Right renal pelvis (tissue), 4 donors: ENCODE measurements at places on chromosomes 1 and 21. TPM values are rescaled to one million over a fixed set of nuclear protein-coding genes. Genes with fewer than 3 reads are reported as not detected.

DNA sequence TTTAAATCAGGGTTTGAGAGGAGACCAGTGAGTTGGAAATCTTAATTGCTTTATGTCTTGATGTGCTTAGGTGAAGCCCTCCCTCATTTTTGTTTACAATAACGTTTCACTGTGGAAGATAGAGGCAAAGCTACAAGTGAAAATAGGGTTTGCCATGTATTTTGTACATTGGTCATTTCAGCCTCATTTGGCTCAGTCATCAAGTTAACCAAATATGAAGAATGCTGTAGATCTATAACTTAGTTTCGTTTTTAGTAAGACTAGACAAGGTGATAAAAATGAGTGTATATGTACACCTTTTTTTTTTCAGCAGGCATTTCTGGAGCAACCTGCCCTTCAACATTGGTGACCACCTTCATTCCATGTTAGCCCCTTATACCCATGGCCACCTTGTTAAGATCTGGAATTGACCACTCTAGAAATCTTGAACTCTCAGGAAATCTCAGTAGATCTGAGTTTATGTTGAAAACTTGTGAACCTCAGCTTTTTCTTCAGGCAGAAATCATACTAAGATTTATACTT, 2.9 kb downstream of the NFYC start:
- no peak for DNase-seq

- DNase-seq: peak; percentile 8
Observed at GRCh38 chr21:38170283-38170682, 86.5 kb upstream of the KCNJ15 start.

GPATCH4 gene
- 30.6 TPM for polyA plus RNA-seq

SYTL1 gene
- polyA plus RNA-seq: 12.0 TPM
